Naive B cell (primary cell): ENCODE measurements at places on chromosomes 2 and 18.

GRCh38 chr18:3594760-3595368 lies 144.9 kb downstream of the TGIF1 start:
- DNase-seq: no peak

DNA sequence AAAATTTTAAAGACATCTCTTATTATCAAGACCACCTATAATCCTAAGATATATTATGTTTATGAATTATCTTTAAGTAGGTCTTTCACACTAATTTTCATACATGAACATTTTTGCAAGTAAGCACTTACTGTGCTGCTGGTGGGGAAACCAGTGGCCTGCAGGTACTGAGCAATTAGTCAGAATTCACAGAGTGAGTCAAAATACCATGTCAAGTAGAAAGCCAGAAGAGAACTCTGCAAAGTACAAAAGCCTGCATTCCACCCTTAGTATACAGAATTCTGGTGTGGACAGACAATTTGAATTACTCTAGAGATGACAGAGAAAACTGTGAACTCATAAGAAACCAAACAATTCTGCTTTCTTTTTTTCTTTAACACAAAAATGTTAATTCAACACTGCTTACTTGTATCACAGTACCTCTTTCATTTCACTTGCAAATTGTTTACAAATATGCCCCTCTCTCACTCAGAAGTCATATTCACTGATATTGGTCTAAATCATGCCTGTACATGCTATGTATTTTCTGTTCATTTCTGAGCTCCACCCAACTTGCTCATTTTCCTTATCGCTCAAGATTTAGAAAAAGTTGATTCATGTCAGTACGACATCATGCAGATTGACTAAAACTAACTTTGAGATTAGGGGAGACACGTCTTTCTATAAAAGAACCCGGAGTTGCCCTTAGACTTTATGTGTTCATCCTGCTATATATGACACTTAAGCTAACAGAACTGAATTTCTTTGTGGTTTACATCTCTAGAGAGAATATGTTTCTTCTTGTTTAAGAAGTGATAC lies 182.9 kb downstream of the IKZF2 start:
- DNase-seq: no peak

DNA sequence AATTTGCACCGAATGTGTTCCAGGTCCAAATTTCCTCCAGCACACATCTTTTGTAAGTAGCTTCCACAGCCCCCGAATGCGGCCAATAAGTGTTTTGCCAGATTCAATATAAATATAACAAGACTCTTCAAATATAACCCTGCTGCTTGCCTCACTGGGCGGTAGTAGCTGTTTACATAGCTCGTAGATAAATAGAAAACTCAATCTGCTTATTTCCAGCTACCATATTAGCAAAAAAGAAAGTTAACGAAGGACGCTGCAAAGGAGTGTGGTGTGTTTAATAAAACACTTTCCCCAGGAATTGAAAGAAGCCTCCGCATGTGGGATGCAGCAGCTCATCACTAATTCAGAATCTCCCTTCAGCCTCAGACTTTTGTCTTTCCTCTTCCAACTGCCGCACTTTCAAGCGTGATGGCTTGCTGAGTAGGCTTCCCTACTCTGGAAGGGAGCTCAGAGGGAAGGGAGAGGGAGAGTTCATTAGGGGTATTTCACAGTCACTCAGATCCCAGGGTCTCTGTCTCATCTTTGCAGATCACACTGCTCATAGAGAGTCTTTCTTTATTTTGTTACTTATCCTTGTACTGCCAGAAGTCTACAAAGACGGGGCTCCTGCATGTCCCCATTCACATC lies 367.0 kb downstream of the RND3 start:
- no peak for DNase-seq

DNA sequence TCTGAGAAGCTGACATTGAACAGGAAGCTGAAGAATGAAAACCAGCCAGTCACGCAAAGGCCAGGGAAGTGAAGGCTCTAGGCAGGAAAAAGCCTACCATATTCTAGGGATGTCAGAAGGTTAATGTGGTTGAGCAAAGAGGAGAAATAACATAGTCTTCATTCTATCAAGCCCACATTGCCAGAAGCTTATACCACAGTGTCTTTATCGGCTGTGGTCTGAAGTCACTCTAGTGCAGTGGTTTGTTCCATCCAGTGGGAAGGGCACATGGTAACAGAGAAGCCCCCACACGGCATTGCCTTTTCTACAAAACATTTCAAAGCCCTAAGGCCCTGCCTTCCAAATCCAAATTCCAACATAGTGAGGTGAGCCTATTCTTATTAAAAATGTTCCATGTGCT lies 311.3 kb downstream of the TNS1 start:
- no peak for DNase-seq

DNA sequence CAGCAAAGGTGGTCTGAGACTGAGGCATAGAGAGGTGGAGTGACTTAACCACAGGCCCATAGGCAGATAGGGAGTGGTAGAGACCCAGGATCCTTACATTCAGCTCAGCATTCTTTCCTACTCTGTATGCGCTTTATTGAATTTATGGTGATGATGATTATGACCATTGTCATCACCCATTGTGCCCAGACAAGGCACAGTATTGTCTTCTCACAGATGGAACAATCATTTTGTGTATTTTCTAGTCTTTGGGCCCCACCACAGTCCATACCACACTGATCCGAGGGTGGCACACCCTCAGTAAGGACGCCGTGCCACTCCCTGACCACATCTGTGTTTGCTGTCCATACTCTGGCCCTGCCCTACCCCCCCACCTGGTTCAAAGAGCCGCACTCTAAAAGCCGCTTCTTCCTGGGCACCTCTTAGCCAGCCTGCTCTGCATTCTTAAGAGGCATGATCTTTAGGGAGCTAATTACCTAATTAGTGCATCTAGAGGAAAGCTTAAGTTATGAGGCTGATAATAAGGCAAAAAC lies 179.6 kb upstream of the SMAD2 start:
- DNase-seq: no peak
